ENCODE measurements at places on chromosomes 16 and 17.

- no peak for DNase-seq
Measured at GRCh38 chr17:34769899-34770298, 190.5 kb downstream of the TMEM132E start.

GRCh38 chr17:81713556-81714411 lies 1.7 kb downstream of the SLC25A10 start:
- DNase-seq: no peak

GRCh38 chr17:45320349-45320930 lies 3.6 kb upstream of the MAP3K14 start:
- no peak for DNase-seq

DNA sequence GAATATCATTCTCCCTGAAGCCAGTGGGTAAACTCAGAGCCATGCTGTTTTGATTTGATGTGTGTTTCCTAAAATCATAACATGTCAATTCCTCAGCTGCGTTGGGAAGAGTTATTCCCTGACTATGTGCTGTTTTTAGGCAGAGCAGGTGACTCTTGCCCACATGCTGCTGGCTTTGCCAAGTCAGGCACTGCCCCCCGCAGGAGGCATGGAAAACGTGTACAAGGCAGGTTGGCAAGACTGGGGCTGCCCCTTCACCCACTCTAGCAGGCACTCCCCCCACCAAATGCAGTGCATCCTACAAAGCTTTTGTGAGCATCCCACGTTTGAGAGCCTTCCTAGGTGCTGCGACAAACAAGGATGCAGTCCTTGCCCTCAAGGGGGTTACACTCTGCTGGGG lies 38.3 kb upstream of the NAT9 start:
- no peak for DNase-seq

DNA sequence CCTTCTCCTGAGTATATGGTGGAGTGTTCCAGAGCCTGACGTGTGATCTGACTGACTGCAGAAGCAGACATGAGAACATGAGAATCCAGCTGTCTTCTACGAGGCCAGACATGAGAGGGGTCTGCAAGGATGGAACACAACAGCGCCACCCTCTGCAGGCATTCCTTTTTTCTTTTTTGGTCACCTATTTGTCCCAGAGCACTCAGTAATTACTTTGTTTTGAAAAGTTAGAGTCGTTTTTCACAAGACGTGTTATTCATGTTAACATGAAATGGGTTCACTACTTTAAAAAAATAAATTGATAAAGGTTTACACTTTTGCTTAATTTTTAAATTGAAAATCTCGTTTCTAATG lies 43.8 kb upstream of the ATP2A3 start:
- DNase-seq: no peak

DNA sequence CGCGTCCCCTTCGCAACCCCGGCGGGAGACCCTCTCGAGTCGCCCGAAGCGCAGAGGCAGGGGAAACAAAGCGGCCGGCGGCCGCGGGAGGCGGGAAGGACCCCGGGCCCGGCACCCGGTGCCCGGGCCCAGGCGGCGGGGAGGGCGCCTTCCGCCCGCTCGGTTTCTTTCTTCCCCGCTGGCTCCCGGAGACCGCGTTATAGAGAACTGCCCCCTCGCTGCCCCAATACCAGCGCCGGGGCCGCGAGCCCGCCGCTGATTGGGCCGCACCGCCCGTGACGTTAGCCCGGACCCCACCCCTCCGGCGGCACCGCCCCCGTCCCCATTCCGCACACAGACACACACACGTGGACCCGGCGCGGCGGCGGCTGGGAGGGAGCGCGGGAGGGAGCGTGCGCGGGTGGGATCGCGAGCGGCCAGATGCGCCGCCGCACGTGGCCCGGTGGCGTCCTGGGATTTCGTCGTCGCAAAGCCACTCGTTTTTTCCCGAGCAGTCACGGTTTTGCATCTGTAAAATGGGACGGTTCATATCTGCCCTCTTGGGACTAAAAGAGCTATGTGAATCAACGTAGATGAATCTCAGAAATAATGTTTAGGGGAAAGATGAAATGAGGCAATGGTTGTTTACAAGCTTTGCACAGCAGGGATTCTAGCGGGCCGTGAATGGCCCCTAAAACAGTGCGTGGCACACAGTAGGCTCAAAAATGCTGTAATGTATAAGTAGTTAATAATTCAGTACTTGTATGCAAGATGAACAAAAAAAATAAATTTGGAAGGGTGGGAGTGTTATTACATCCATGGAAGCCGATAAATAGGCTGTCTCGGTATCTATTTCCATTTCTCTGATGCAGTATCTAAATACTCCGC lies at the start of gene EPOP:
Gene EPOP (minus strand): TSS at position 209 of the 867 bp plus-strand sequence. CDS start 462 bp downstream, outside the sequence.
- peak; percentile 89 for DNase-seq

GRCh38 chr16:1057252-1057932 lies 15.2 kb upstream of the SSTR5 start:
- DNase-seq: peak; percentile 49

GRCh38 chr16:12719972-12720371 lies 83.7 kb downstream of the CPPED1 start:
- no peak for DNase-seq

DNA sequence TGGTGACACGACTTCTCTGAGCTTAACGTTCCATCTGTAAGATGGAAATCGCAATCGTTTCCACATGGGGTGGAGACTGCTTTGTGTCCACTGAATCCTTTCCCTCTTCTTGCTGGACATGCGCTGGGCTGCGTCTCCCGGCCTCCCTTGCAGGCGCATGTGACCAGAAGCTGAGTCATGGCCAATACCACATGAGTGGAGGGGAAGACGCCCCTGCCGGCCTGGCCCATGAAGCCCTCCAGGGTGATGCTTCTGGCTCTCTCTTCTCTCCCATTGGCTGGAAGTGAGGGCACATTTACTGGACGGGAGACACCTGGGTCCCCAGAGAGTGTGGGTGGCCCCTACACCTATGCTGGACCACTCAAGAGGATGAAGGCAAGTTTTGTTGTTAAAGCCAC lies 71.1 kb downstream of the DYNLRB2 start:
- DNase-seq: no peak

- DNase-seq: no peak
Measured at GRCh38 chr16:85061566-85061965, 34.0 kb downstream of the KIAA0513 start.

- no peak for DNase-seq
Measured at GRCh38 chr16:51834133-51834532, 683.1 kb upstream of the SALL1 start.

GRCh38 chr17:73735245-73735644 lies 91.0 kb upstream of the SDK2 start:
- DNase-seq: no peak

- peak; percentile 43 for DNase-seq
Measured at GRCh38 chr16:11224096-11224893, 31.7 kb downstream of the SOCS1 start.

- no peak for DNase-seq
Measured at GRCh38 chr16:87216148-87216840, 100.9 kb downstream of the C16orf95 start.

DNA sequence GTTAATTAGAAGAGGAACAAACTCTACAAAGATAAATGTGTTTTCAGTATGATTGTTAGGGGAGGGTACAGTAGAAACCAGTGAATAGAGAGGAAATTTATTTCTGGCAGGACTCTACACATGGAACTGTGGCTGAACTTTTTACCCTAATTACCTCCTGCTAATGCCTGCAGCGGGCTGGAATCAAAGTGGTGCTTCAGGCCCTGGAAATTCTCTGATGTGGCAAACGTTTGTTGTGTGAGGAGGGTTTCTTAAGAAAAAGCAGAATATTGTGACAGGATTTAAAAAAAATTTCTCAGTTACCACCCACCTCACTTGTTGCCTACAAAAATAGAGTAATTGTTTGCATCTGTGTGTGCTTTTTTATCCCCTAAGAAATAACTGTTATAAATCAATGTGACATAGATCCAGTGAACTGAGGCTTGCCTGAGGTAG lies 154.5 kb downstream of the BCAS3 start:
- DNase-seq: no peak

DNA sequence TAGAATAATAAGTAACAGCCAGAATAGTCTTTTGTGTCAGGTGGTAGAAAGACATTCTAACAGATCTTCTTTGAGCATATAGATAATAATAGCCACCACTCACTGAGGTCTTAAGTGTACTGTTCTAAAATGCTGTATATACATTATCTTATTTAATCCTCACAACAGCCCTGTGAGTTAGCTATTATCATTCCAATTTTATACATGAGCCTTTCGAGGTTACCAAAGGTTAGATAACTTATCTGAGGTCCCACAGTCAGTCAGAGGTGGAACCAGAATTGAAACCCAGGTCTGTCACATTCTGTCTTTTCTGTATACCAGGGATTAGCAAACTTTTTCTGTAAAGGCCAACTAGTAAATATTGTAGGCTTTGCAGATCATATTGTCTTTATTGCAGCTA lies 23.2 kb downstream of the REXO5 start:
- no peak for DNase-seq

DNA sequence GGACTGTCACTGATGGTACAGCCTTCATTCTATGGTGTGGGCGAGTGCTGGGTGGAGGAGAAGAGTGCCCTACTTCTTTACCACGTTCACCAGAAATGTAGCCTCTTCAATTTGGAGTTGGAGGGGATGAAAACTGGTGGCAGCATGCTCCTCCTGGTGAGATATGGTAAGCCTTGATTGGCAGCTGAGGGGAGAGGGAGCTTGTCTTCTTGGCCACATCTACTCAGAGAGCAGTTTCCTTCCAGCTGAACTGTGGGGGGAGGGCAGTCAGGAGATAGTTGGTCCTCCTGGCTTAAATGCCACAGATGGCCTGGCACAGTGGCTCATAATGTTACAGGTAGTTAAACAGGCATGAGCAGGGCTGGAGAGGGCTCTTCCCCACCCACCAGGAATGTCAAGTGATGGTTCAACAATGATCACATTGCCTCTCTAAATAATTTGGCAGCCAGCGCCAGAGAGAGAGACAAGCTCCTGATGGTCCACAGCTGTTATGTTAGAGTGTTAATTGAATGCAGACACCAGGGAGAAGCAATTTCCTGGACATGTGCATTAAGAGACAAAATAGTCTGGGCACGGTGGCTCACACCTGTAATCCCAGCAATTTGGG lies 9.0 kb upstream of the MAPK3 start:
- DNase-seq: no peak

DNA sequence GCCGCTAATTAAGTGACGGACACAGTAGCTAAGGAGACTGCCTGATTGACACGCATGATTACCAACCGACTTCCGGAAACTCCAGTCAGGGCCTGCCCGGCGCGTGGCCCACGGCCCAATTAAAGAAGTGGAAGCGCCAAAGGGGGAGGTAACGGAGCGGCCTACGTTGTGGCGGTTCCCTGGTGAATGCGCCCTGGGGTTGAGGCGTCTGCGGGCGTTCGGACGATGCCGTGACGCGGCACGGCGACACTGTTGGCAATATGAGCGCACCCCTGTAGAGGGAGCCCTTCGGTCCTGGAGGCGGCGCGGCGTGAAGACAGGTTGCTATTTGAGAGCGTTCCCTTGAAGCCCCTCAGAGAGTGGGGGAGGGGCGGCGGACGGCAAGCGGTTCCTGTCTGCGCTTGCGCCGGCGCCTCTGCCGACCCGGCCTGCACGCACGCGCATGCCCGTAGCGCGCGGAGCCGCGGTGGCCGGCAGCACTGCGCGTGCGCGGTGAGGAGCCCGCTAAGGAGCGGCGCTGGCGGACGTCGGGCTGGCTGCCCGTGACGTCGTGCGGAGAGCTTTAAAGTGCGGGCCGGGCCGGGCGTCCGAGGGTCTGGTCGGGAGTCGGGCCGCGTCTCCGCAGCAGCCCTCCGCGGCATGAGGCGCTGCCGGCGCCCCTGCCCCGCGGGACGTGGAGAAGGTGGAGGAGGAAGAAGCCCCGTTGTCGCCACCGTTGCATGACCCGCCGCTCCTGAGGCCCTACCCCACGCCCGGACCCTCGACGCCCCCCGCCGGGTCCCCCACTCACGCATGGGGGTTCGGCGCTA lies at the start of gene ALKBH5:
Gene ALKBH5 (plus strand): TSS at position 495 of the 809 bp plus-strand sequence. CDS start 416 bp downstream, outside the sequence.
- peak; percentile 95 for DNase-seq

GRCh38 chr16:28308794-28309584 lies 16.7 kb downstream of the SBK1 start:
- no peak for DNase-seq

GRCh38 chr16:56371660-56371937 lies 53.7 kb downstream of the AMFR start:
- no peak for DNase-seq

GRCh38 chr17:41917192-41917591 lies 1.6 kb downstream of the ACLY start:
- no peak for DNase-seq

DNA sequence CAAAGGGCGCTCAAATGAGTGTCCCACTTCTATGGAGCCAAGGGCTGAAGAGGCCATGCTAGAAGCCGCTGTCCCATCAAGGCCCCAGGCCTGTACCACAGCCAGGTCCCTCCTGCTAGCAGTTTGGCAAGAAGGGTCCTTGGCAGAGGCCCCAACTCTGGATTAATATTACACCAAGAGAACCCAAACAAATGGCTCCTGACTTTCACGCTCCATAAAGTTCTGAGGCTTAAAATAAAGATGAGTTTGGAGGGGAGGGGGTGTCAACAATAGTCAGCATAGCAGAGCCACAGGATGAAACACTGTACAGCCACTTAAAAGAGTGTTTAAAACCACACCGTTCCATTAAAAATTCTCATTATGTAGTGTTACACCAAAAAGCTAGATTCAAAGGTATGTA lies 30.5 kb downstream of the CUEDC1 start:
- DNase-seq: no peak

GRCh38 chr16:57639172-57639887 lies 10.9 kb downstream of the ADGRG1 start:
- DNase-seq: no peak

DNA sequence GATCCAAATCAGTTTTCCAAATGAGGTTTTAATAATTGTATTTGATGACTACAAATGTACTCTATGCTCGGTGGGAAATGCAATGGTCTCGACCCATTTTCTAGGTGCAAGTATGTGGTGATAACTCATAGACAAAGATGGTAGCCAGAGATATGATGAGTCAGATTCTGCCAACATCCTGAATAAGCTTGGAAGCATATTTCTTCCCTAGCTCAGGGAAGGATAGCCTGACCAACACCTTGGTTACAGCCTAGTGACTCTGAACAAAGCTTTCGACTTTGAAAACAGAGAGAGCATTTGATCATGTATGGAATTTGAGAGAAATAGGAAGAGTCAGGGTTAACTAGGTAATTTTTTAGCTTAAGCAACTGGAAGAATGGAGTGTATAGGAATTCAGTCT lies 128.3 kb upstream of the MYOCD start:
- no peak for DNase-seq

DNA sequence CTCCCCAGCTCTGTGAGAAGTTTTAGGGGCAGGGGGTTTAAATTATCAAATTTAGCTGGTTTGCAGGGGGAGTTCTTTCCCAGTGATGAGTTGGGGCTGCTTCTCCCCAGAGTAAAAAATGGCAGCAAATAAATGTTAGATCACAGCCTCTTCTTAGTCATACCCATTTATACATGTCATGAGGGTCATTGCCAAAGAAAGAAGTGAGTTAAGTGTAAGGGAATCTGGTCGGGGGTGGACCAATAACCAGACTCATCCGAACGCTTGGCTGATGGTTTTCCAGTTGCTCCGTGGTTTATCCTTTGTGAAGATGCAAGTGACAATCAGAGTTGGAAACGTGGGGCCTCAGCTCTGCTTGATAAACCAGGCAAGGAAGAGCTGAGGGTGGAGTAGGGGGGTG lies 87.1 kb downstream of the PLXDC1 start:
- DNase-seq: no peak

GRCh38 chr16:70466805-70467076 lies 12.3 kb downstream of the FCSK start:
- DNase-seq: no peak
